ENCODE measurements at places on chromosomes 6 and 20.
A peak's percentile ranks its signal among the peaks of the same experiment; 100 is the strongest.

GRCh38 chr6:31664790-31665500 lies at the start of gene GPANK1:
TSS of gene GPANK1 (minus strand) at chr6:31664997. CDS start at chr6:31664478, 519 bp downstream.
- peak; percentile 93 for DNase-seq

DNA sequence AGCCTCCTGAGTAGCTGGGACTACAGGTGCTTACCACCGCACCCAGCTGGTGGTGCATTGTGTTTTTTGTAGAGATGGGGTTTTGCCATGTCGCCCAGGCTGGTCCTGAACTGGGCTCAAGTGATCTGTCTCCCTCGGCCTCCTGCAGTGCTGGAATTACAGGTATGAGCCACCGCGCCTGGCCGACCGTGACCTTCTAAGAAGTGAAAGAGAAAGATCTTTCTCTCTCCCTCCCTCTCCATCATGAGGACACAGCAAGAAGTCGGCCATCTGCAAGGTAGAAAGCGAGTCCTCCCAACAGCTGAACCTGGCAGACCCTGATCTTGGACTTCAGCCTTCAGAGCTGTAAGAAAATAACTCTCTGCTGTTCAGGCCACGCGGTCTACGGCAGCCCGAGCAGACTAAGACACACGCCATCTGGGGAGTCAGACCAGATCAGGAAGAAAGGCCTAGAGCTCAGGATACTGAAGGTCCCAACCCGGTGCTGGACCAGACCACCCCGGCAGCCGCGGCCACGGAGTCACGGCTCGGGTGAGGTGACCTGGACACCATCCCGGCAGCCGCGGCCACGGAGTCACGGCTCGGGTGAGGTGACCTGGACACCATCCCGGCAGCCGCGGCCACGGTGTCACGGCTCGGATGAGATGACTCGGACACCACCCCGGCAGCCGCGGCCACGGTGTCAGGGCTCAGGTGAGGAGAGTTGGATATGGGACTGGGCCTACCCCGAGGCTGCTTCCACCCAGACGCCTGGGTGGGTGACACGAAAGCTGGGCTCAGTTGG lies 9.6 kb downstream of the GMEB2 start:
- no peak for DNase-seq

DNA sequence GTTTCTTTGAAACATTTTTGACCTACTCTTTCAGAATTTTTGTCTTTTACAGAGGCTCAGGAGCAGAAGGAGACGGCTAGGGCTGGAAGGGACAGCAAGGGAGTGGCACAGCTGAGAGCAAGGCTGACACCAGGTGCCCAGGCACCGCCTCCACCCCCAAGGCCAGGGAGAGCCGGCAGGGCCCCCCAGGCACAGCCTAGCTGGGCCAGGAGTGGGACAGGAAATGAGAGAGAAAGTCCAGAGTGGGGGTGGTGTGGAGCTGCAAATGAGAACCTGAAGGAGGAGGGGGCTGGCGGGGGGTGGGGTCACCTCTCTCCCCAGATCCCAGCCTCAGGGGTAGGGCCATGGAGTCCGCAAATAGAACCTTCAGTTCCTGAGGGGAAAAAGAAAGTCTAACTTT lies 236.7 kb downstream of the CDC5L start:
- no peak for DNase-seq

GRCh38 chr6:106253731-106254130 lies 71.8 kb downstream of the ATG5 start:
- peak; percentile 49 for DNase-seq

GRCh38 chr6:116190550-116190949 lies 63.3 kb downstream of the TSPYL4 start:
- peak; percentile 91 for DNase-seq
